NCI-H446 (cell line): ENCODE measurements at places on chromosomes 3 and 15.

- no peak for DNase-seq
Observed at GRCh38 chr3:5051772-5052171, 70.3 kb upstream of the ARL8B start.

DNA sequence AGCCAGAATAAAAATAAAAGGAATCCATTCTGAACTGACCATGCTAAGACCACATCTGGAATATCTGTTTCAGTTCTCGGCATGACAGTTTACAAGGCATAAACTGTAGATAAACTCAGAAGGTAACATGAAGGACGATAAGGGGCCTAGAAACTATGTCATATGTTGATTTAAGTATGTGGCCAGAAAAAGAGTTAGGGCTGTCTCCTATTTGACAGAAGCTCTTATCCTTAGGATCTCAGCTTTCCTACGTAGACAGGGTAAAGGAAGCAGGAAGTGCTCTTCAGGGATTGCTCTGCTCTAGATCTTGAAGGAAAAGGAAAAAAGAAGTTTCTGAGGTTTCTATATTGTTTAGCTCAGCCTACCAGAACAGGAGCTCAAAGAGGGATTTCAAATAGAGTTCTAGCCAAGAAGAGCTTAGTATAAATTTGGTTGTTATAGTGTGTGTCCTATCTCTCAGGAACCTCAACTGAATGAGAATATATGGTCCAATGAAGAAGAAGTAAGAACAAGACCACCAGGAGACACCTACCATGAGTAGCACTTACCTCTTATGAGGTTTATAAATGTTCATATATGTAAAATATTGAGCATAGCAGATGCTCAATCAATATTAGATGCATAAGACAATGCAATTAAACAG, 59.2 kb downstream of the TP53BP1 start:
- no peak for DNase-seq

DNA sequence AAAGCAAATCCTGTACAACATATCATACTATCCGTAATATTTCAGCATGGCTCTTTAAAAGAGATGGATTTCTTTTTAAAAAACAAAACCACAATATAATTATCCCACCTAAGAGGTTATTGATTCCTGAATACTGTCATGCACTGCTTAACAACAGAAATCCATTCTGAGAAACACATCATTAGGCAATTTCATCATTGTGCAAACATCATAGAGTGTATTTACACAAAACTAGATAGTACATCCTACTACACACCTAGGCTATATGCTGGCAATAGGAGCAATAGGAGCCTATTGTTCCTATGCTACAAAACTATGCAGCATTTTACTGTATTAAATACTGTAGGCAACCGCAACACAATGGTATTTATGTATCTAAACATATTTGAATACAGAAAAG, 242.0 kb downstream of the NEK10 start:
- DNase-seq, result no peak

DNA sequence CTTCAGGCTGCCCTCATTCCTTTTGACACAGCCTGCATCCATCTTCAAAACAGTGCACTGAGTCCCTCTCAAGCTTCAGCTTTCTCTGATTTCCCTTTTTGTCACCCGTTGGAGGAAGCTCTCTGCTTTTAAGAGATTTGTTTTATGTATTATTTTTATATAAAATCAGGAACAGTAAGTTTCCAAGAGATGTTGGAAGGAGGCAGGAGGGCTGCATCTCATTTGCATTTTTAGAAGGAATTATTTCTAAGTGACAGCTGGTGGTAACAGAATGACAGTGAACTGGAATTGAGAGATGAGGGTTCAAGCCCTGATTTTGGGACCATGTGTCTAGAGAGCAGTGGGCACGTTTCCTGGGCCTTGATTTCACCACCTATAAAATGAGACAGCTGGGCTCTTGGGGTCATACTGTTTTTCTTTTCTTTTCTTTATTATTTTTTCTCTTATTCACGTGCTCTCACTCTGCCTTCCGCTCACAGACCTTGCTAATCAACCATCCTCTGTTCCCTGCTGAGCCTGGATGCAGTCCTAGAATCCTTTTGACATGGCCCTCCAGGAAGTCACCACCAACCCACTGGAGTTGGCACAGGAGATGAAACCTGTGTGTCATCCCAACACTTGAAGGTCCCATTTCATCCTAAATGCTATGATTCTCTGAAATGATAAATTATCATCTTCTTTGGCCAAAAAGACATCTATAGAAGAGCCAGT, 148.6 kb downstream of the CACNA2D3 start:
- peak; percentile 34 for DNase-seq

DNA sequence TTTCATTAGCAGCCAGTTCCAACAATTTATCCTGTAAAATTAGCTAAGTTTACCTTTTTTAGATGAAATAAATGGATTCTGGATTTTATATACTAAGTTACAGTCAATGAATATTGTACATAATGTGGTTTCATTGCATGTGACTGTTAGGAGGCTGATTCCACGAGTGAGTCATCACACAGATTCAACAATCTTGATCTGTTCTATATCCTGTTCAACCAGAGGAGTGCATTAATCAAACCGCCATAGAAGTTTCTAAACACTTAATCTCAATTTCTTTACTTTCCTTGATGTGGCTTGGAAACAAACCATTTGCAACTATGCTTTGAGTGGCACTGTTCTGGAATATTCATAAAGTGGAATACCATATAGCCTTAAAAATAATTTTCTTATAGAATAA, 15.3 kb downstream of the DNAJC13 start:
- no peak for DNase-seq

DNA sequence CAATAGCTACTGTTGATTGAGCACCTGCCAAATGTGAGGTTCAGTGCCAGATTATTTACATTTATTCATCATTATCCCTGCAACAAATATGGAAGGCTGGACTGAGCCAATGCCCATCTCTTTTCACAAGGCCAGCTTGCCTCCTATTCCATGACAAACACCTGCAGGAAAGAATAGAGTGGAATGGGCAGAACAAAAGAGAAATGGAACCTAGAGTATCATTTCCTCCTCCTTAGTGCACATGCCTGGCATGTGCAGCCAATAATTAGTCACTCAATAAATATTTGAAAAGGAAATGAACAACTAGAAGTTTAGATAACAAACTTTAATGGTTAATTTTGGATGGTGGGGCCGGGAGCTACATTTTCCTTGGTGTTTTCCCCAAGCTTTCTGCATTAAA, 61.4 kb upstream of the MYRIP start:
- no peak for DNase-seq

- DNase-seq, result no peak
Observed at GRCh38 chr15:88400084-88400483, 67.1 kb downstream of the MRPL46 start.

DNA sequence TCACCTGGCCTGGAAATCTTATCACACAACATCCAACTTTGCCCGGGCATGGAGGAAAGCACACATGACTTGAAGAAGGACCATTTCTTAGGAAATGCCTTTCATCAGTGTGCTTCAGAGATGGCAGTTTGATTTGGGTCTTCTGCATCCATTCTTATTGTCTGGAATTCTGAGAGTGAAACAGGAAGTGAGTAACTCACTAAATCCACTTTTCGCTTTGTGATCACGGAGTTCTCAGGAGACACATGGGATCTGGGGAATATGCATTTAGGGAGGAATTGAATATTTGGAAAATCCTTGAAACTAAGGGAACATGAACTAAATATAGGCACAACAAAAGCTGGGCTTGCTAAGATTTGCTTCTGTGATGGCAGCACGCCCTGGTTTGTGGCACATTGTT, 212.5 kb upstream of the FEZF2 start:
- no peak for DNase-seq

DNA sequence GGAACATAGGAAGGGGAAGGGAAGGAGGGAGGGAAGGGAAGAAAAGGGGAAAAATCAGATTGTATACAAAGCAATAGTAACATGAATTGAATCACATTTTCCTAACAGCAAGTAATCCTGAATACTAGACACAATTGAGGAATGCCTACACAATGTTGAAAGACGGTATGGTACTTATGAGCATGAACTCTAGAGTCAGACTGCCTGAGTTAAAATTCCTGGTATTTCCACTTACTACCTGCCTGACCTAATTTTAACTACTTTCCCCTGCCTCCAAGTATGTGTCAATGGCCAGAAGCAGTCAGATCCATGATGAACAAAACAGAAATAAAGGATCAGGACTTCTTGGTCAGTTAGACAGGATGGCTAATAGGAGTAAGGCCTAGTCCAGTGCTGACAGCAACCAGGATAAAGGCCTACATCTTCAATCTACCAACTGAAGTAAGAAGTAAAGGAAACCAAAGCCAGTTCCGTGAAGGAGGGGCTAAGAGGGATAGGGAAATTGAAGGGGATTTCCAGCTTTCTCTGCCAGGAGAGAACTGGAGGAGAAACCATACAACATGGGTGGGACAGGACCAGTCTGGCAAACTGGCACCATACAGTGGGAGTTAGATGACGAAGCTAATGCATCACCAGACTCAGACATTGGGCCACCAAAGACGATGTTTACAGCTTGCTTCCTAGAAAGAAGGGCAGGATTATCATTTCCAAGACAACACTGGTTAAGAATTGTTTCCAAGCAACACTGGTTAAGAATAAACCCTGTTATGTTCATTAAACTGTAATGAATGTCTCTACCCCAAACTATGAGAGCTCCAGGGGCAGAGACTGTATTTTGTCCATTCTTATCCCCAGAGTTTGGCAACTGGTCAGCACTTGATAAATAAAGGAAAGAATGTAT, 151.6 kb upstream of the UBE2E2 start:
- DNase-seq, result no peak

- no peak for DNase-seq
Observed at GRCh38 chr3:112027826-112028225, 6.7 kb upstream of the TMPRSS7 start.

- no peak for DNase-seq
Observed at GRCh38 chr3:140816372-140817195, 125.1 kb upstream of the SLC25A36 start.

GRCh38 chr15:91710080-91710698, 143.3 kb upstream of the SLCO3A1 start:
- DNase-seq, result no peak

GRCh38 chr15:90322538-90322937, 29.5 kb upstream of the ZNF774 start:
- no peak for DNase-seq

- DNase-seq, result no peak
Observed at GRCh38 chr15:50344006-50344464, 11.0 kb downstream of the GABPB1 start.

GRCh38 chr15:85415783-85416182, 35.4 kb downstream of the AKAP13 start:
- no peak for DNase-seq

GRCh38 chr3:27456554-27456953, 27.6 kb downstream of the SLC4A7 start:
- DNase-seq, result no peak

GRCh38 chr3:45953536-45953935, 10.3 kb downstream of the CXCR6 start:
- DNase-seq, result no peak

DNA sequence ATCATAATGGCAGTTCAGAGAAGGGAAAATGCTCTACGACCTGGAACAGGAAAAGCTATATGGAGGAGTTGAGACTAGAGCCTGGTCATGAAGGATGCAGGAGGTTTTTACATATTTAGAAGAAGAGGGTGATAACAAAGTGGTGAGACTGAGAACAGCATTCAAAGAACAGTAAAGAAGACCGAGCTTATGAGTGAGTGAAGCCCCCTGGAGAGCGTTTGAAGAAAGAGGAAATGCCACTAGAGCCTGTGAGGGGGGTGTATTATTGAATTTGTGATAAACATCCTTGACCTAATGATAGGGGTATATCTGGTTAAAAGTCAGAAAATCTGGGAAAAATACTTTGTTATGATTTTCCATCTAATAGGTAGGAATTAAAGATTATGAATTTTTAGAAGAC, 4.2 kb downstream of the PARP9 start:
- DNase-seq, result no peak

DNA sequence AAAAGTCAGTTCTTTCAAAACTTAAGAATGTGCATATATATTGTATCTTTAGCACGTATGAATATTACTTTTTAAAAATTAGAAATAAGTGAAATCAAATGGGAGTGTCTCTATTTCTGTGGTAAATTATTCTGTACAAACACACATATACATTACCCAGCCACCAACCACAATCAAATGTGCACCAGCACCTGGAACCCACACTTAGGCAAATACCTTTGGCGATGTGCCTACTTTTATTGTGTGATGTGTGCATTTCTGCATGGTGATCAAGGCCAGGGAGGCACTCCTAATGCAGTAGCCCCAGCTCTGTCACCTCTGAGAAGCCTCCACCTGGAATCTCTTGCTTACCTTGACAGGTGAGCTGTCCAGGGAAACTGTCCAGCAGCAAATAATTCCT, 76.9 kb downstream of the PIK3R4 start:
- DNase-seq, result no peak

- DNase-seq, result no peak
Observed at GRCh38 chr15:77083381-77084160, 12.7 kb upstream of the TSPAN3 start.

DNA sequence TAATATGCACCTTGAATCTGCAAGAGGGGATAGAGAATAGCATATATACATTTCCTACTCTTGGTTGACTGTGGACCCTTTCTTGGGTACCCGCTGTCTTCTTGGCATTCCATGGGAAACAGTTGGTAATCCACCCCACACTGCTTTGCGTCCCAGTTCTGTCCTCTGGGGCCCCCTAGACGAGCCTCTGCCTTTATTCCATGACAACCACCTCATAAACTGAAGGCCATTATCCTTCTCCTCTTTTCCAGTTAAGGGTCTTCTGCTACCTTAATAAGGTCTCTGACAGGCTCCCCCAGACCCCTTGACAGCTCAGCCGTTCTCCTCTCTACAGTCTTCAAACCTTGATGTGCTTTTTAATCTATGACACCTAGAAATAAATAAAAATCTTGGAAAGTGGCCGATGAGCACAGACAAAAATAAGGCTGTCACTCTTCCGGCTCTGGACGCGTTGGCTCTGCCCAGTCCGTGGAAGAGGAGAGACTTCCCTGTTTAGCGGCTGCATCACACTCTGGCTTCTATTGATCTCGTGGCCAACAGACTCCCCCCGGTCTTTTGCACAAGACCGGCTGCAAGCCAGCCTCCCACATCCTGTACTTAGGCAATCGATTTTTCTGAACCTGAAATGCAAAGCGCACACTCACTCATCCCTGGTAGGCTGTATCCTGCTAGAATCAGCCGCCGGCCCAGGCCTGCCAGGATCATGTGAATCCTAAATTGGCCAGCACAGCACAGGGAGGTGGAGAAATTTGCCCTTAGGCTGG, 251.0 kb upstream of the TLE3 start:
- no peak for DNase-seq

DNA sequence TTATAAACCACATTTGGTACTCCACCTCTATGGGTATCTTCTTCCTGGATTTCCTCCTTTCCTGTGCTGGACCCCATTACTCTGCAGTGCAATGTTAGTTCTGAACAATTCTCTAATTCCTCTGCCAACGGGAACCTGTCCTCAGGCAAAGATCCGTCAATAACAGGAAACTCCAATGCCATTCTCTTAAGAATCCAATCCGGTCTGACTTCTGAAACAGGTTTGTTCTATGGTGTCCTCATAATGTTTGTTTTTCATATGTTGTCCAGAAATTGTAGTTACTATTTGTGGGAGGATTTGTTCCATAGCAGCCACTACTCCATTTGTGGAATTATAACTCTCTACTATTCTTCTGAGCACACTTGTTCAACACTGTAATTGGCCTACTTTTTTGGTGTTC, 112.7 kb downstream of the TBL1XR1 start:
- no peak for DNase-seq

- no peak for DNase-seq
Observed at GRCh38 chr3:49098429-49098828, 4.6 kb upstream of the QRICH1 start.
